Left renal pelvis (tissue), 4 donors: ENCODE measurements at places on chromosomes 4 and X. TPM values are rescaled to one million over a fixed set of nuclear protein-coding genes. Genes with fewer than 3 reads are reported as not detected.

PNCK gene
- polyA plus RNA-seq, result 9.2 TPM

- no peak for DNase-seq
Measured at GRCh38 chr4:64889906-64890610, 480.8 kb upstream of the TECRL start.

PYURF gene
- polyA plus RNA-seq, result 112 TPM

REPS2 gene
- polyA plus RNA-seq, result 11.2 TPM

HADH gene
- polyA plus RNA-seq, result 64.3 TPM

- no peak for DNase-seq
Measured at GRCh38 chrX:148540671-148541583, 40.5 kb downstream of the AFF2 start.

GRCh38 chr4:138277133-138277532, 35.0 kb upstream of the SLC7A11 start:
- DNase-seq, result no peak

- DNase-seq, result no peak
Measured at GRCh38 chr4:165151734-165152133, 39.1 kb upstream of the TMEM192 start.

DNA sequence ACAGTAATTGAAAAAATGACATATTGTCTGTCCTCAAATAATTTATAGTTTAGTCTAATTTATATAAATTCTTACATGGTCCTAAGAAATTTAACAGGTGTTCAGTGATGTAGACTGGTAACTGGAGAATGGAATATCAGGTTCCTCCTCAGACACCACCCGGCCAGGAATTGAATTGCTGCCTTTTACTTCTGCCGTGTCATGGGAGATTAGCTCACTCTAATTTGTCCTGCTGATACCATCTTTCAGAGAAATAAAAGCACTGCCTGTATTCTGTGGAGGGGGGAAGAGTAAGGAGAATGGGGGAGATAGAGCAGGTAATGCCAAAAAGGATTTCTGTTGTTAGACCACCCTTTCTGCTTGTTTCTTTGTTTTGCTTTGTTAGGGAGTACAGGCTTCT, 125.2 kb upstream of the KLHL4 start:
- DNase-seq, result no peak

- no peak for DNase-seq
Measured at GRCh38 chr4:24236532-24236931, 346.7 kb upstream of the PPARGC1A start.

- no peak for DNase-seq
Measured at GRCh38 chr4:167842487-167842886, 249.8 kb upstream of the ANXA10 start.

DNA sequence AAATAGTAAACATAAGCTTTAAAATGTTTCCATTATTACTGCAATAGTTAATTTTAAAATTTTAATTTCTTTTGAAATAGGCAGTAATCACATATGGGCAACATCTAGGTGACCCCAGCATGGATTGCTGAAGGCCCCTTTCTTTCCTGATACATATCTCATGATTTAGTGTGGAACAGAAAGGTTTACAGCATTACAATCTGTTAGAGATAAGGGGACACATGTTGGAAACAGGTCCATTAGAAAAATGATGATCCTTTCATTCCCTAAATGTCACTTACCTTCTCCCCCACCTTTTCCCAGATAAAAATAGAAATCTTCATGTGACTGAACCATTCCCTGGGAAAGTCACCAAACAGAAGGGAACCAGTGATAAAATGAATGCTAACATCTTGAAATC, 90.4 kb downstream of the RASL11B start:
- DNase-seq, result no peak

GRCh38 chr4:113539408-113539807, 222.1 kb downstream of the CAMK2D start:
- DNase-seq, result no peak

GAGE12F gene
- not detected for polyA plus RNA-seq

DNA sequence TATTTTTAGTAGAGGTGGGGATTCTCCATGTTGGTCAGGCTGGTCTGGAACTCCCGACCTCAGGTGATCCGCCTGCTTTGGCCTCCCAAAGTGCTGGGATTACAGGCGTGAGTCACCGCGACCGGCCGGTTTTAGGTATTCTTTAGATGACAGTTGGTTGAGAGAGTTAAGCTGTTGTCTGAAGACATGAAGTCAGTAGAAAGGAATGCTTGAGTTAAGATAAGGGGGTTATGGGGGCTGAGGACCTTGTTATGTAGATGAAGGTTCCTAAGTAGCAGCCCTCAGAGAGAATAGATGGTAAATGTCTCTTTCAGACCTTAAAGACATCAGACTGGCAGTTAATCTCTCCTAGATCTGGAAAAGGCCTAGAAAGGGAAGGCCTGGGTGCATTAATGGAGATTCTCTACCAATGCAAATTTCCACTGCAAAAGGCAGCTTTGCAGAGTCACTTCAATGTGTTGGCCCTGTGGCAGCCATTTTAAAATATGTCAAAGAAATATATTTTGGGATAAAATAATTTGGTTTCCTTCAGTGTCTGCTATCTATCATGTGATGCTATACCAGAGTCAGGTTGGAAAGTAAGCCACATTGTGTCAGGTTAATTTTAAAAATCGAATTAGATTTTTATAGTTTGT, 6.4 kb upstream of the ZNF674 start:
- DNase-seq, result no peak

GPR50 gene
- not detected for polyA plus RNA-seq
